Nasal cavity respiratory epithelium epithelial cell of viscerocranial mucosa (primary cell): ENCODE measurements at places on chromosomes 4 and X. TPM values are rescaled to one million over a fixed set of nuclear protein-coding genes. Genes with fewer than 3 reads are reported as not detected.

The MTNR1A gene
- total RNA-seq, result under 0.01 and 0.07 TPM in 2 replicates

The RBMXL3 gene
- total RNA-seq, result not detected in 2 replicates

The CXCL10 gene
- 0.34 and 3.1 TPM in 2 replicates for total RNA-seq

The HCCS gene
- 27.3 and 39.4 TPM in 2 replicates for total RNA-seq

The RNF212 gene
- total RNA-seq, result 0.68 and 0.71 TPM in 2 replicates

The NOX1 gene
- not detected in 2 replicates for total RNA-seq

The CABS1 gene
- not detected in 2 replicates for total RNA-seq

The RHOXF2B gene
- not detected in 2 replicates for total RNA-seq

The DAPP1 gene
- 95.5 and 99.1 TPM in 2 replicates for total RNA-seq

The CYSLTR1 gene
- total RNA-seq, result under 0.01 TPM in 1 of 2 replicates, not detected in the other

The RASL11B gene
- total RNA-seq, result 1.7 and 2.6 TPM in 2 replicates

The BTK gene
- total RNA-seq, result not detected in 2 replicates

The GPRASP1 gene
- total RNA-seq, result 0.34 and 1.3 TPM in 2 replicates

The CHRNA9 gene
- under 0.01 and 0.14 TPM in 2 replicates for total RNA-seq

The AMBN gene
- total RNA-seq, result not detected in 2 replicates

The IQCM gene
- total RNA-seq, result not detected in 2 replicates

The CEP135 gene
- 3.4 and 6.5 TPM in 2 replicates for total RNA-seq

The CYTL1 gene
- total RNA-seq, result not detected in 2 replicates

The POF1B gene
- 2.4 and 8.6 TPM in 2 replicates for total RNA-seq

The FDCSP gene
- total RNA-seq, result not detected in 2 replicates

The ODAM gene
- not detected in 2 replicates for total RNA-seq
